NCI-H69 (cell line): ENCODE measurements at places on chromosomes 6 and 20.

DNA sequence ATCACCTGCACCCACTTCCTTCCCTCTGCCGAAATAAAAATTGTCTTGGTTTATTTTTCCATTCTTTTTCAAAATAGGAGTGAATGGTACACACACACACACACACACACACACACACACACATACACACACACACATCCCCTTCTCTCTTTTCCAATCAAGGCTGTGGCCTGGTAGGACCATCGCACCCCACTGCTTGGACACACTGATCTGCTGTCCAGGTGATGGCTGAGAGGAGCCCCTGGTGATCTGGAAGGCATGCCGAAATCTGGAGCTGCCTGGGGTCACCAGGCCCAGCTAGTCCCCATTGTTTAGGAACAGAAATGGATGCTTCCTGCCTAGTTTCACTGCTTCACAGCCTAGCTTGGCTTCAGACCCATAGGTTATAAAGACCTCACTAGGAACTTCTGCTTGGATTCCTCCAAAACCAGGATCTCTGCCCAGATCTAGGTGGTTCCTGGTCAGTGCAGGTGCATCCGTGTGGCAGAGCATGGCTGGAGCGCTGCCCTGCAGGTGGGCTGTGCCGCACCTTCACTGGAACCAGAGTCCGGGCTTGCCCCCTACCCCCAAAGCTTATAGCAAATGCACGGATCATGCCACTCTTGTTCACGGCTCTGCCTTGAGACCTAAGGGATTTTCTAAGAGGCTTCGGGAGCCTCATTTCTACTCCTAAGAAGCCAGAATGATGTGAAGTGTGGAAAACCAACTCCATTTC lies 42.9 kb upstream of the DACT2 start:
- DNase-seq, result no peak

DNA sequence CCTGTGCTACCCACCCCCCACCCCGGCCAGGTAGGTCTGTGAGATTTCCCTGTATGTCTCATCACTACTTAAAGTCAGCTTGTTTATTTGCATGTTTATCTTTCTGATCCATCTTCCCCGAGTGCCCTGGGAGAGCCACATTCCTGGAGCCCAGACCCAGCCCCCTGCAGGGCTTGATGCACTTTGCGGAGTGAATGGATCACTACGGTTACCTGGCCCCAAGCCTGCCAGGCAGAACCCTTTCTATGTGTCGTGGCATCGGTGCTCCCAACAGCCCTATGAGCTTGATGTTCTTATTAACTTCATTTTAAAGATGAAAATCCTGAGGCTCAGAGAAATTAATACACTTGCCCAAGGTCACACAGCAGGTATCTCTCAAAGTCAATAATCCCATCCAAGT lies 13.6 kb upstream of the SLCO4A1 start:
- peak; percentile 7 for DNase-seq

GRCh38 chr6:104688283-104688969 lies 171.3 kb downstream of the HACE1 start:
- no peak for DNase-seq

GRCh38 chr6:2945153-2945452 lies 26.3 kb downstream of the SERPINB6 start:
- DNase-seq, result no peak

GRCh38 chr20:61037498-61037897 lies 214.6 kb upstream of the CDH4 start:
- no peak for DNase-seq

- peak; percentile 82 for DNase-seq
Observed at GRCh38 chr6:167827583-167828324, 1.0 kb downstream of the AFDN start.

GRCh38 chr6:68086199-68086598 lies 548.9 kb upstream of the ADGRB3 start:
- DNase-seq, result no peak

DNA sequence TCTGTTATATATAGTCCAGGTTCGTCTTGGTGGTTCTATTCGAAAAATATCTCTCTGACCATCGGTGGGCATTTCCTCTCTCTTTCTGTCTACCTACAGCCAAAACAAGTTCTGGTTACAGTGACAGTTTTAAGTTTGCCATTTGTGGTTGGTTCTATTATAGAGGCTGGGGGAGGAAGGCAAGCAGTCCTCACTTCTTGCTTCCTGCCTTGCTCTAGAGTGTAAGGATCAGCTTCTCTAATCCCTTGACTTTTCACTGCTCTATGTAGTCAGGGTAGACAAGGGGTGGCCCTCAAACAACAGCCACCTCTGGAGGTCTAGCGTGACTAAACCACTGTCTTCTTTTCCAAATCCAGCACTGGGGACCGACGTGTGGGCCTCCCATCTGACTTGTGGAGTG lies 16.1 kb downstream of the E2F3 start:
- no peak for DNase-seq

- DNase-seq, result no peak
Observed at GRCh38 chr6:62746968-62747367, 460.9 kb upstream of the KHDRBS2 start.

DNA sequence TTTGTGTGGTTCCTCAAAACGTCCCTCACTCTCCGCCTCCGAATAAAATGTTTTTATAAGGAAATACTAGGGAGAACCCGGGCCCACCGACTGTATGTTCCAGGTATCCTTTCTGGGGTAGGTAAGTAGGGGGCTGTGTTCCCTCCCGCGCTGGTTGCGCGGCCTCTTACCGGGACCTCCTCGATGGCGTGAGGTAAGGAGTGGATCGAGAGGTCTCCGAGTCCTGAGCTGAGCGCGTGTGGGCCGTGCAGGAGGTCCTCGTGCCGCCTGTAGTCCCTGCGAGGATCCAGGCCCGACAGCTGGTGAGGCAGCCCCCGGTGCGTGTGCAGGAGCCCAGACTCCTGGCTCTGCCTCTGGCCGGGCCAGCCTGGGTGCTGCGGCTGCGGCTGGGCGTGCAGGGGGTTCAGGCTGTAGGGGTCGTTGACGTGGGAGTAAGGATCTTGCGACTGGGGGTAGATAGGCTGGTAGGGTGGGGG lies 5.1 kb downstream of the TFAP2A start:
- peak; percentile 75 for DNase-seq

DNA sequence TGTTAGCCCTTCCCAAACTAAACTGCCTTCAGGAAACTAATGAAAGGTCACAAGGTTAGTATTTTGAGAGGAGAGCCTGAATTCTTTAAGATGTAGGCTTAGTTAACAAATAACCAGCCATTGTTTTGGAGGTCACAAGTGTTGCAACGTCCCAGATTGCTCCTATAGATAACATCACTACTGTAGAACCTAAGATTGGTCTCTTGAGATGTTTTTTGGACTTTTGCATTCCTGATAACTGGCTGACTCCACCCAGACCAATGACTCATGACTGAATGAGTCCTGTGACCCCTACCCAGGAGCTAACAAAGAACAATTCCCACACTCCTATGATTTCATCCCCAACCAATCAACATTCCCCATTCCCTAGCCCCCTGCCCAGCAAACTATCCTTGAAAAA lies 178.8 kb downstream of the SCP2D1 start:
- no peak for DNase-seq

DNA sequence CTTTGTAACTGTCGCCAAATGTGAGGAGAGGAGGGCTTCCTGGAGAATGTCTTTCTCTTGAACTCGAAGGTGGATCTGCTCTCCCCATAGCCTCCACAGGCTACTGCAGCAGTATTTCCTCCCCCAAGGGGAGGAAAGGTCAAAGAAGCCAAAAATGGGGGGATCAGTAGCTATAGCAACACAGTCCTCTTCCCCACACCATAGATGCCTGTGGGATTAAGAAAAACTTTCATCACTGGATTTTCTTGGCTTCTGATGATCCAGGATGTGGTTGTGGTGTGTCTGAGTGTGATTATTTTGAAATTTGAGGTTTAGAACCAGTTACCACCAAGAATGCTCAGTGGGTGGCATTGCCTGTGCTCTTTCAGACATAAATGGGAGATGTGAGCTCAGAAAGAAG lies 140.1 kb upstream of the SPACA1 start:
- DNase-seq, result no peak

- no peak for DNase-seq
Observed at GRCh38 chr20:18164356-18164755, 26.7 kb downstream of the KAT14 start.

DNA sequence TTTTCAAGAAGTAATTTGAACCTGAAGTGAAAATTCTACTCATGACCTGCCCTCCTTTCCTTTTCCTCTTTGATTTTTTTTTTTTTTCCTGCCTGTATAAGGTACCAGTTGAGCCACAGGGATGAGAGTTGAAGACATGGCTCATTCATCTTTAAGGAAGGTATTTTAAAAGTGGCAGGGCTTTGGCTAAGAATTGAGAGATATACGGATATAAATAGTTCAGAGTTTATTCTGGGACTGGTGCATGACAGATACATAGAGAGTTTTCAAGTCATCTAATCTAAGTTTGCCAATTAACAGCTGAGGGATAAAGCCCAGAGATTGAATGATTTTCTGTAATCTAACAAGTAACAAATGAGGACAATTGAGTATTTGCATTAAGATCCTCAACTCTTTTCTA lies 69.8 kb downstream of the BTBD3 start:
- no peak for DNase-seq
